ENCODE measurements at places on chromosomes 1 and 21.

DNA sequence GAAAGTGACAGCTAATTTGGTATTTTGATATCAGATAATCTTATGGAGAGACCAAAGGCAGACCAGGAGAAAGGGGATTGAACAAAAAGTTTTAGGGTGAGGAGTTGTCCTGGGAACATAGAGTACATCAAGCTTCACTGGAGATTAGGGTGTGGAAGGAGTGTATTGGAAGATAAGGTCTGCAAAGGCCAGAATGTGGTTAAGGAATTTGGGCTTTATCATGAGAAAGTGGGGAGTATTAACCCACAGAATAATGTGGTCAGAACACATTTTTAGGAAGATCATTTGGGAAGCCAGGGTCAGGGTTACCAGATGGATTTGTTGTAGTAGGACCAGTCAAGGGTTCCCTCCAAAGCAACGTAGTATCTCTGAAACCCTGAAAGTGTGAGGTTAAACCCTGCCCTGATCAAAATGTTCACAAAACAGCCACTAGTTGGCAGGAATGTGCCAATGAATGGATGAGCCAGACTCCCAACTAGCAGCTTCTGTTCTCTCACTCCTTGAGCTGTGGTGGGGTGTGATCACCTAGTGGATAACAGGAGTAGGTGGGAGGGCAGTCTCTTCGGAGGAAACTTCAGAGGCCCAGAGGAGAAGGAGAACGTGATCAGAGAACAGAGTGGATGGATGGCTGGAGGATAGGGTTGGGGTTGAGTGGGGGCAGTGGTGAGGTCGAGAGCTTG lies 35.8 kb downstream of the SLC2A1 start:
- peak; percentile 48 for DNase-seq

DNA sequence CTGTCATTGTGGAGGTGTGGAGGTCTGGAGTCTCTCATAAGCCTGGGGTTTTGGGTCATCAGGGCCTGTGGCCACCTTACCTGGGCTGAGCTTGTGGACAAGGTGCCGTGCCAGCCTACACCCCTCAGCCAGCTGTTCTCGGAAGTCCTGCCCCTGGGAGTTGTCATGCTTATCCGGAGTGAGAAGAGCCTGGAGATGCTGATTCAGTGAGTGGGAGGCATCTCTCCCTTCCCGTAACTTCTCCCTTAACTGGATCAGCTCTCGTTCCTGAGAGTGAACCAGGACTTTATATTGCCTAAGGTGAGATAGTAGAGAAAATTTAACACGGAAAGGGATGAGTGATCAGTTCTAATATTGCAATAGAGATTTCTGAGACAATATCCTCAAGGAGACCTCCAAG lies 30.0 kb upstream of the REG4 start:
- no peak for DNase-seq

DNA sequence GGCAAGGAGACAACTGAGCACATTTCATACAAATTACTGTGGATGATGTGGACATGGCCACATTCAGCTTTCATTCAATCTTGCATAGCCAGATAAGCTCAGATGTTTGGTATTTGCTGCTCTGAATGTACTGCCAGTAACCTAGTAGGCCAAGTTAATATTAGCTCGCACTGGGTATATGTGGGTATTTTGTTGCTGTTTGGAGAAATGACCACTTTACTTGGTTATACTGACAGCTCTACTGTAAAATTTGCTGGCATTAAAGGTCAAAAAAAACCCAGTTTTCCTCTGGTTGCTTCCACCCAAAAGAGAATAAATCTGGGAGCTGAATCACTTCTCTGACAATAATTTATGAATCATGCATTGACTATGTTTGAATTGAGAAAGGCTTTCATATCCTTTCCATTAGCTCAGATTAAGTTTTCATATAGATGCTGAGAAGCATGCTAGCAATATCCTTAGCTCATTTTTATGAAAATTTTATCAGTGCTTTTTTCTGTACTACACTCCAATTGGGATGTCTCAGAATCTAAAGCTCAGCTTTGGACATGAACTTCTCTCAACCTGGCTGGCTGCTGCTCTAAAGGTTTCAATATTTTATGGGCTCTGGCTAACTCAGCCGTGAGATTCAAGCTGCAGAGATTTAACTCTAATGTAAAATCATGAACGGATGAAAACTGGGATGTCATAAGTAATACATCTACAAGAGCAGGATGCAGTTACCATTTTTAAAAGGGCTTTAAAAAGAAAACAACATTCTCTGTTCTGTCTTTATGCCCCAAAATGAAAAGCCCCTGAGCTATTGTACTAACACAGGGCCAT lies 330.0 kb downstream of the BARHL2 start:
- no peak for DNase-seq

DNA sequence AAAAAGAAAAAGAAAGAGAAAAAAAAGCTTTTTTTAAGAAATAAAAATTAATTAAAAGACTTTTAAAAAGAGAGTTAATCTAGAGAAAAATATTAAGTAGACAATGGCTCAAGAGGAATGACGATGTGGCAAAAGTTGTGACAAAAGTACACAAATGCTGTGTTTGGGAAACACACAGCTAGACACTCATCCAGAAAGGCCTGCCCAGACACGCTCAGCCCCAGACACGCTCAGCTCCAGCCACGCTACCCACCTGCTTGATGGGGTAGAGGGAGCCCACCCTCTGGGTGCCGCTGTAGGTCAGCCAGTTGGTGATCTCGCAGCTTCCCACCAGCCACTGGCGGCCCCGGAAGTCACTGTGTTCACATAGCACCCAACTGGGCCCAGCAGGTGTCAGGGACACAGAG lies 10.2 kb downstream of the CD52 start:
- DNase-seq, result no peak

DNA sequence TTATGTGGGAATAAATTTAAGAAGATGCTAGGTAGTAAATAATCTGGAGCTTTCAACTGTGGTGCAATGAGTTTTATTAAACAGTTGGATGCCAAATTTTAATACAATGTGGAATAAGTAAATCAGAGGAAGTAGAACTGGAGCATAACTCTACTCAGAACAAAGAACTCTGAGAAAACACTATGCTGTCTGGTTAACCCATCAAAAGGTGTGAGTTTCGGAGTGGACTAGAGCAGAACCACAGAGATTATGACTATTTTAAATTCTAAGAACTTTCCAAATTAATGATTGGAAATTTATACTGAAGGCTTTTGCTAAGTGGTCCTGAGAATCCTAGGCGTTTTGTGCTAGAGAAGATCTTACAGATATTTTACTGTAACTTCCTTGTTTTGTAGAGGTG lies 132.2 kb downstream of the NTMT2 start:
- DNase-seq, result no peak

DNA sequence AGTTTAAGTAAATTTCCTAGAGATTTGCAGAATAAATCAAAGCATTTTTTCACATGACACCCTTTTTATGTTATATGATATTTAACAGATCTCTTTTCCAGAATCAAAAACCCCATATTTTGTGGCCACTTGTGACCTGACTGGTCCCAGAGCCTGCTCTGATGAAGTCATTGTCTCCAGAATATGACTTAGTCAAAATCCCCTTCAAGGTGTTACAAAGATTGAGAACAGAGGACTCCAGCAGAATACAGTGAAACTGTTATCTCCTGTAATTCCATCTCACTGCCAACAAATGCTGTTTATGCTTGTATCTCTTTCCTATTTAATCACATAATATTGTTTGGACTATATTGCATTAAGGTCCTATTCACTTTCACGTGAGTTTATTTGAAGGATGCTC lies 25.6 kb downstream of the RGS1 start:
- DNase-seq, result no peak

- DNase-seq, result no peak
These were observed 36.6 kb downstream of the XCL2 start for GRCh38 chr1:168507231-168507630.

DNA sequence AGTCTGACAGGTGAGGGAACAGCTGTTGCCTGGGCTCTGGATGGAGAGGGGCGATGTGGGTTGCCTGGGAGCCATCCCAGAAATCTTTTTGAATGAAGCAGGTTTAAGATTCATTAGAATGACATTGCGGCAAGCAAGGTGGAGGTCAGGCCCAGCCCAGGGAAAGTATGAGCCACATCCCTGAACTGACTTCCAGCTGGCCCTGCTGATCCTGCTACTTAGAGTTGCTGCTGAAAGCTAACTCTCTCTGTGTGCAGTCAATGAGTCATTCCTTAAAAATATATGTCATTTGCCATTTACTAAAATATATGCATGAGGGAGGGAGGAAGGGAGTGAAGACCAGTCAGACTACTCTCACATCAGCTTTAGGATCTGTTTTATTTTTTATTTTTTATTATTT lies 54.3 kb upstream of the RAB3GAP2 start:
- DNase-seq, result no peak

GRCh38 chr1:211133393-211133835 lies 534 bp downstream of the KCNH1 start:
- peak; percentile 33 for DNase-seq

- DNase-seq, result no peak
These were observed 9.4 kb downstream of the IVL start for GRCh38 chr1:152917794-152918193.

DNA sequence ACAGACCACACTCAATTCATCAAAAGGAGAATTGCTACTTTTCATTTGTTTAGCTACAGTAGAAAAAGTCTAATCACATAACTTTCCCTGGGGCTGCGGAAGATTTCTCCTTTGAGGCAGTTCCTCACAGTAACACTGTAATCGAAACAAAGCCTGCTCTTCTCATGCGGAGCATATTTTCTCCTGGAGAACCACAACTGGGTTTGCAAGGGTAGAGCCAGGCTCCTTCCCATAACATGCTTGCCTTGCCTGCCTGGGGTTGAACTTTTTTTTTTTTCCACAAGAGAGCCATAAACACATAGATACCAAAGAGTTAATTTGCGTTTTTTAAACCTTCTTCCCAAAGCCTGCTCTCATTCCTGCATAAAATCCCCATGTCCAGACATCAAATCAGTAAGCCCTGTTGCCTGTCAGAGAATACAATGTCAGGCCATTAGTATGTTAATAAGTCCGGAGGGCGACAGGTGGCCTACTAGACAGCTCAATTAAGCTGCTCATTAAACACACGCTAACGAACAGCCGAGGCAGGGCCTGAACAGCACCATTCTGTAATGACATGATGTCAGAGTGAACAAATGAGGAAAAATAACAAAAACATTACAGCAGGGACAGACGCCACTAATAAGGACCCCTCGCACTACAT lies 107.1 kb upstream of the OLIG2 start:
- DNase-seq, result no peak

- DNase-seq, result no peak
These were observed 61.3 kb downstream of the OVGP1 start for GRCh38 chr1:111366256-111366655.

DNA sequence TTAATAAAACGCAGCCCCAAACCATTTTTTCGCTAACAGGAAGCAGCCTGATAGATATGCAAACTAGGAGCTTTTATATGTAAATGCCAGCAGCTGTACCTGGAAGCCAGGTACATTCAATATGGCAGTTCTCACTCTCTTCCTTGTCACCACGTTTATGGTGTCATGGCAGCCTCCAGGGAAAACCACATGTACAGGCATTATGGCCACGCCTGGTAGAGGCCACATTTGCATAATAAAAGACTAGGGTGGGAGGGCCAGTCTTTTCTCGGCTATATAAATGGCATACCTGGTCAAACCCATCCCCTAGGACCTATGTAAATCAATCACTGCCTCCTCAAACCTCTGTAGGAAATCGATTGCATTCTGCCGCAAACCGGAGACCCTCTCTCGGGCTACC lies 247.5 kb downstream of the NEGR1 start:
- no peak for DNase-seq

DNA sequence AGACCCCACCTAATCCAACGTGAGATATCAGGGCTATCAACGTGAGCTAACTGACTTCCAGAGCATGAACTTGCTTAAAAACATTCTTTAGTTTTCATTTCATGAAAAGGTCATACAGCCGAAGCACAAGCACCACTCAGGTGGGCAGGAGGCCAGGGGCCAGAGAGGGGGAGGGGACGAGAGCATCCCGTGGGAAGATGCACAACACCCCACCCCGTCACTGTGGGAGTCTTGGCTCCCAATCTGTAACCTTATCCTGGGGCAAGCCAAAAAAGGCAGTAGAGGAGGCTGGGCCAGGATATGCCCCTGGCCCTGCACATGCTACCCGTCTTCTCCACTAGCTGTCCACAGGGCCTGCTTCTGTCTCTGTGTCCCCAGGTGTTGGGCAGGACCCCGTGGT lies 31.4 kb downstream of the SSBP3 start:
- DNase-seq, result no peak

- DNase-seq, result no peak
These were observed 60.4 kb upstream of the IFNAR2 start for GRCh38 chr21:33169359-33169758.

GRCh38 chr1:27960762-27961645 lies 1.2 kb downstream of the XKR8 start:
- DNase-seq, result no peak

DNA sequence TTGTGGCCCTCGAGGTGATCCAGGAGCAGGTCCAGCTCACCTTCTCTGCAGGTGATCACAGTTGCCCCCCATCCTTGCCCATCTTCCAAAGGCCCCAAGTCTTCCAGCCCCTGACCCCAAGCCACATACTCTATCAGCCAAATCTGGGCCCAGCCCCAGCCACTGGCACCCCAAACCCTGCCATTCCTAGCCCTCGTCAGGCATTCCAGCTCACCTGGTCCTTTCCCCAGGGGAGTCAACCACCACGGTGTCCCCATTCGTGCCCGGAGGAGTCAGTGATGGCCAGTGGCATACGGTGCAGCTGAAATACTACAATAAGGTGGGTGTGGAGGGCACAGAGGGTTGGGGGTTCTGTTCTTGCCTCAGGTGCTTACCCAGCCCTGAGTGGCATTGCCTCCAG lies 12.2 kb downstream of the CELSR2 start:
- no peak for DNase-seq

DNA sequence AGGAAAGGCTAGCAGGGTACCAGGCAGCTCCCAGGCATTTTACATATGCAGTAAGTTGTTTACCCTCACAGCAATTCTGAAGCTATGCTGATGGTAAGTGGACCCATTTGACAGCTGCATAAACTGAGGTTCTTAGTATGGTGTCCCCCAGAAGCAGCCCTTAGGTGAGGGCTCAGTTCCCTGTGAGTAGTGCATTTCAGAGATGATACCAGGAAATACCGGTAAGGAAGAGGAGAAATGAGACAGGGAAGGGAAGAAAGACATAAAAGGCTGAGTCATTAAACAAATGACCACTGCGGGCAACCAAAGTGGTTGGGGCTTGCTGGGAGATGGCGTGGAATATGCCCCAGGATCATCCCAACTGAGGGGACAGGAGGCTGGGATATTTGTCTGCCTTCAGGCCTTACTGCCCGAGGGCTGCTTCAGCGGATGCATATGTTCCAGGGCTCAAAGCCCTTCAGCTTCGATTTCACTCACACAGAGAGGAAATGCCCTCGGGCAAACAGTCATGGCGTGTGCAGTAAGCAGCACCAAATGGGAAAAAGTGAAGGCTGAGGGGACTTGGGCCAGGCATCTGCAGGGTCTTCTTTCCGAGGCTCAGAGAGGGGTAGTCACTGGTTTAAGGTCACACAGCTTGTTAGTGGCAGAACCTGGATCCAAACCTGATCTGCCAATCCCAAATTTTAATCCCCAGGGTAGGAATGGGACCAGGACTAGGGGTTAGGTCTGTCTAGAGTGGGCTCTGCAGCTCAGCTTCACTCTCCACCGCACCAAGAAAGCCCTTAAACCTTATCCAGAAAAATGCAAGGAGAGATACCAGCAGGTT lies 133.7 kb upstream of the RUNX3 start:
- no peak for DNase-seq

GRCh38 chr1:67190942-67191341 lies 24.7 kb downstream of the IL23R start:
- no peak for DNase-seq

GRCh38 chr1:208174200-208174599 lies 70.0 kb downstream of the PLXNA2 start:
- no peak for DNase-seq

GRCh38 chr1:243845888-243846287 lies 4.2 kb downstream of the AKT3 start:
- no peak for DNase-seq

- DNase-seq, result no peak
These were observed 386.4 kb upstream of the VAMP3 start for GRCh38 chr1:7384679-7385078.

Data from activated CD8-positive, alpha-beta memory T cell treated with anti-CD3 and anti-CD28 coated beads, Interleukin-2, amount 50 U/mL, for 4 hours (primary cell).